ENCODE measurements at places on chromosomes 12 and 14. TPM values are rescaled to one million over a fixed set of nuclear protein-coding genes. Genes with fewer than 3 reads are reported as not detected.

LMNTD1 gene
- not detected for total RNA-seq

MAP1LC3B2 gene
- total RNA-seq = 2.9 TPM

HELB gene
- 69.0 TPM for total RNA-seq

KCNH3 gene
- total RNA-seq = 2.4 TPM

SERPINA9 gene
- not detected for total RNA-seq

DIO2 gene
- not detected for total RNA-seq

OR6S1 gene
- not detected for total RNA-seq

GRCh38 chr12:90712671-90713070 lies 242.3 kb downstream of the CCER1 start:
- no peak for DNase-seq

DNA sequence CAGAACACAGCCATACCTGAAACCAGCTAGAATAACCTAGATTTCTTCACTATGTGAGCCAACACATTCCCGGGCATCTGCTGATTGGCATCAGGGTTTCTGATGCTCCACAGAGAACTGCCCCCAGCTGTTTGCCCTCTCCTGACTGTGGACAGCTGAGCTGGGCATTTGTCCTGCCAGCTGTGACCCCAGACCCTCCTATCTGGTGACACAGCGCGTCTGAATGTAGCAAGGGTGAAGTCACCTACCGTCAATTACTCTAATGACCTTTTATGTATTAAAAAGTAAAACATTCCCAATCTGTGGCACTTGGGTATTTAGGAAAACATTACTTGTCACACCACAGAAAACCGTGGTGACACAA lies 29.7 kb upstream of the SFSWAP start:
- DNase-seq = no peak

DNA sequence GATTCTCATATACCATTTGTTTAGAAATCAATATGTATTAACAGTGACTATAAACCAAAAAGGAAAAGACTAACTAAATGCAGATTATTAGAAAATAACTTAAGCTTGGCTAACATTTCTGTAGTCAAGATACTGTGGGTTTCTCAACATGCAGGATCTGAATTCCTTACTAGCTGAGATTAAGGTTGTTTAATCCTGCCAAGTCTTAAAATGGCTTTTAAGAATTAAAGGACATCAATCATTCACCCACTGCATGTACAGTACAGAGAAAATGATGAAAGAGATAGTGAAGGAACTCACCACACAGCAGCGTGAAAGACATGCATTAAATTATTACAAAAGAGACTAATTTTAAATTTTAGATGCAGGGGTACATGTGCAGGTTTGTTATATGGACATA lies 3.8 kb downstream of the ACSS3 start:
- no peak for DNase-seq

- no peak for DNase-seq
Observed at GRCh38 chr12:79451978-79452377, 238.8 kb downstream of the PAWR start.

- no peak for DNase-seq
Observed at GRCh38 chr12:92605621-92606170, 97.1 kb upstream of the PLEKHG7 start.

- peak; percentile 50 for DNase-seq
Observed at GRCh38 chr14:31025367-31026076, at the start of gene AP4S1. AP4S1 (plus strand) TSS chr14:31025649; CDS start chr14:31066197, 40,548 bp downstream.

- no peak for DNase-seq
Observed at GRCh38 chr14:23149745-23150144, 30.7 kb upstream of the CEBPE start.

DNA sequence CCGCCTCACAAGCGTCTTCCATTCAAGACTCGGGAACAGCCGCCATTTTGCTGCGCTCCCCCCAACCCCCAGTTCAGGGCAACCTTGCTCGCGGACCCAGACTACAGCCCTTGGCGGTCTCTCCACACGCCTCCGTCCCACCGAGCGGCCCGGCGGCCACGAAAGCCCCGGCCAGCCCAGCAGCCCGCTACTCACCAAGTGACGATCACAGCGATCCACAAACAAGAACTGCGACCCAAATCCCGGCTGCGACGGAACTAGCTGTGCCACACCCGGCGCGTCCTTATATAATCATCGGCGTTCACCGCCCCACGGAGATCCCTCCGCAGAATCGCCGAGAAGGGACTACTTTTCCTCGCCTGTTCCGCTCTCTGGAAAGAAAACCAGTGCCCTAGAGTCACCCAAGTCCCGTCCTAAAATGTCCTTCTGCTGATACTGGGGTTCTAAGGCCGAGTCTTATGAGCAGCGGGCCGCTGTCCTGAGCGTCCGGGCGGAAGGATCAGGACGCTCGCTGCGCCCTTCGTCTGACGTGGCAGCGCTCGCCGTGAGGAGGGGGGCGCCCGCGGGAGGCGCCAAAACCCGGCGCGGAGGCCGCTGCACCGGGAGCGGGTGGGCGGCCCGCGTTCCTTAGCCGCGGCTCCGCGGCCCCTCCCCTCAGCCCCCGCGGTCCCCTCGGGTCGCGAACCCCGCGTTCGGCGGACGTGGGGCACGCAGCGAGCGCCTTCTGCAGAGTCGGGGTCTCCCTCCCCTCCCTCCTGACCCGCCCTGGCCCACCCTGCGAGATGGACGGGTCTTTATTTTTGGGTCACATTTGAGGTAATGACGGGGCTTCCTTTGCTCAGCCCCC lies at the start of gene UBC:
TSS of gene UBC (minus strand) at position 259 of the 847 bp plus-strand sequence. CDS start 879 bp downstream, outside the sequence.
- DNase-seq = peak; percentile 93

GRCh38 chr12:121085506-121086353 lies 46.7 kb upstream of the OASL start:
- no peak for DNase-seq

GRCh38 chr14:61492474-61492873 lies 171.1 kb downstream of the PRKCH start:
- DNase-seq = no peak

DNA sequence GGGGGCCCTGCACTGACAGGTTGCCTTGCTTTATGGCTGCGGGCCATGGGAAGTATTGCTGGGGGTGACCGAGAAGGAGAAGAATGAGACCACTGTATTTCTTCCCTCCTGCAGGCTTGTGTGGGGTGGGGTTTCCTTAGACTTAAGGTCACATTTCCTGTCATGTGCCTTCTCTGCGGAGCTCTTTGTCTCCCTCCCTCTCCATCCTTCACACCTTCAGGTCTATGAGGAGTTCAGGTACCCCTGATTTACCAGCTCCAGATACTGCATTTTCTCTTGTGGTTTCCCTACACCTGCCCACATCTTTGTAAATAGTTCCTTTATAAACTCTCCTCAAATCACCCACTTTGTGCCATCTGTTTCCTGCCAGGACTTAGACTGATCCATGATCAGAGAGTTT lies 3.6 kb downstream of the FNTB start:
- no peak for DNase-seq

DNA sequence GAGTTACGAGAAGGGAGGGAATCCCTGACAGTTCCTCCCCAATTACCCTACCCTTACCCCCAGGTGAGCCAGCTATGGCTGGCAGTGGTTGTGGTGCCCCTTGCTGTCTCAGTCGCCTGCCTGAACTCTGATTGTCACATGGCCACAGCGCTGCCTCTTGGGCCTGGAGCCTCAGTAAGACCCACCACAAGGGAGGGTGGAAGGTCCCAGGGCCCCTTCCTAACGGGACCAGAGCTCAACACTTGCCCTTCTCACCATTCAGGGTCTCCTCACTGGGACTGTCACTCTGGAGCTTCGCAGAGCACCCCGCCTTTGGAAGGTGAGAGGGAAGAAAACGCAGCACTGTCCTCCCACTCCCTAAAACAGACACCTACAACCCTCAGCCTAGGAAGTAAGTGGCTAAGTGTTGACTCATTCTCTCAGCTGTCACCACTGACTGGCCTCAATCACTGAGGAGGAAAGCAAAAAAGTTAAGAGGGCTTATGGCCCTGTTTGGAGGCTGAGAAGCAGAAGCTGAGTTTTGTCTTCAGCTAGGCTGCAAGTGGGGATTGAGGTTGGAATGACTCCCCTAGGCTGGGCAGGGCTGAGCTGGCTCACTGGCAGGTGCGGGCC lies 1.0 kb downstream of the TMEM253 start:
- DNase-seq = no peak

DNA sequence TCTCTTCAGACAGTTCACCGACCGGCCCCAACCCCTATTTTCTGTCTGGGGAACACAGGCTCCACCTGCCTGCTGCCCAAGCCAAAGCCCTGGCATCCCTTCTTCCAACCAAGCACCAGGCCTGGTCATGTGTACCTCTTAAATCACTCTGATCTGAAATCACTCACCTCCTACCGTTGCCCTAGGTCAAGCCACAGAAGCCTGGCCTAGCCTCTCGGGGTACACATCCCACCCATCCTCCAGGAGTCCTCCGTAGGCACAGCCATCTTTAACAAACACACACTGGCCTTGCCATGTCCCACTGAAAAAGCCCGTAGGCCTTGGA lies 81.8 kb downstream of the IRF2BPL start:
- DNase-seq = no peak

DNA sequence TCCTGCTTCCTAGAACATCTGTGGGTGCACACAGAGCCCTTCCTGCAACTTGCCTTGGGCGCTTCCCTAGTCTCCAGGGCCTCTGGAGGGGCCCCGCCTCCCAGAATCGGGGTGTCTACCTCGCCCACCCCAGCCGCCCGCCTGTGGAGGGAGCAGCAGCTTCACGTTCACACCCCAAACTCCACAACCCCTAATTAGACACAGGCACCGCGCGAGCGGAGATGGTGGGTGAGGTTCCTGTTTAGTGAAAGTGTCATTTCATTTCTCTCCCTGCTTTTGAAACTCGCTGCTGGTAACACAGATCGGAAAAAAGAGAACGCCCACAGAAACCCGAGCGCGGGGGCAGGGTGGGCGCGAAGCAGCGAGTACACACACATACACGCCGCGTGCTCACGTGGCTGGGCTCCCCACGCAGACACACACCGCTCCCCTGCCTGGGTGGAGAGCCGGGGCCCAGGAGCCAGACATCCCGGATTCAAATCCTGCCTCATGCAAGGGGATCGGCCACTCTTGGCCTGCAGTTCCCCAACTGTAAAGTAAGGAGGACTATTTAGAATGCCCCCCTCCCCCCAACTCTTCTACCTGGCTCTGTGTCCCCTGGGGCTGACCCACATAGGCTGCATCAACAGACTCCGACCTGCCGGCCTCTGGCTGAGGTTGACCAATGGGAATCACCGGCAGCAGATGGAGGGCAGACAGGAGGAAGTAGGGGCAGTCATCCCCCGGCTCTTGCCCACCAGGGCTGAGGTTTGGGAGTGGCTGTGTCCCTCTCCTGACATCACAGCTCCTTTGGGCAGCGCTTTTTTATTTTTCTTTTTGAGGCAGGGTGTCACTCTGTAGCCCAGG lies 79.2 kb upstream of the NCOR2 start:
- DNase-seq = no peak

DNA sequence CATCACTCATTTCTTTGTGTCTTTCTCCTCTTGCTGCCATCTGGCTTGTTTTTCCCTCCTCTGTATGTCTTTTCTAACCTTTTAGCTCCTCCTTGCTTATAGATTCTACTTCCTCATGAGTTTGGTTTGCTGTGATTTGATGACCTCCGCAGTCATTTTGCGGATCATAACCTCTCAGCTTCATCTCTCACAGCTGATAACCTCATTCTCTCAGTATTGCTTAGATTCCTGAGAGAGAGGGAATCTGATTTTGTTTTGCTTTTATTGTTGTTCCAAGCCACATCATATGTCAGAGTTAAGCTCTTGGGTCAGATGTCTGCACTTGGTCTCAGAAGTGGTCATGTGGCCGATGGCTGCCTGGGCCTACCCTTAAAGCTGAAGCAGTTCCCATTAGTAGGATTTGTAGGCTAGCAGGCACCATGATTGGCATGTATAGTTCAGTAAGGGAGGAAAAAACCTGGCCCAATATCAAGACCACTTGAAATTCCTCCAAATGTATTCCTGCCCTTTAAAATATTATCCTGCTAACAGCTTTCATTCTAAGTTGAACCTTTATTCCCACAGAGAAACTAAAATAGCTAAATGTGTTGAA lies 13.5 kb downstream of the ZNF664 start:
- DNase-seq = no peak

DNA sequence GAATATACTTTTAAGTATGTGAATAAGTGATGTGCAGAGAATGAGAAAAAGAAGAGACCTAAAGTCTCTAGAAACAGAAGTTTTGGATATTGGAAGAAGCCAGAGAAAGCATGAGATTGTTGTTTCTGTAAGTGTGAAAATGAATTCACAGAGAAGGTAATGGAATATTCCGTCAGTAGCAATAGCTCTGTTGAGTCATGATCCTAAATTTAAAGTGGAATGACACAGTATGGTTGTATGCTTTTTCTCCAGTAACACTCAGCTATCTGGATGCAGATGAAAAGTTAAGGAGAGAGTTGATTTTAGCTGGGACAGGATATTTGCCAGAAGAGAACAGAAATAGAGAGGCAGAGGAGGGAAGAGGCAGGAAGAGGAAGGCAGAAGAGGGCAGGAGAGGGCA lies 1166.3 kb downstream of the GALC start:
- DNase-seq = no peak

DNA sequence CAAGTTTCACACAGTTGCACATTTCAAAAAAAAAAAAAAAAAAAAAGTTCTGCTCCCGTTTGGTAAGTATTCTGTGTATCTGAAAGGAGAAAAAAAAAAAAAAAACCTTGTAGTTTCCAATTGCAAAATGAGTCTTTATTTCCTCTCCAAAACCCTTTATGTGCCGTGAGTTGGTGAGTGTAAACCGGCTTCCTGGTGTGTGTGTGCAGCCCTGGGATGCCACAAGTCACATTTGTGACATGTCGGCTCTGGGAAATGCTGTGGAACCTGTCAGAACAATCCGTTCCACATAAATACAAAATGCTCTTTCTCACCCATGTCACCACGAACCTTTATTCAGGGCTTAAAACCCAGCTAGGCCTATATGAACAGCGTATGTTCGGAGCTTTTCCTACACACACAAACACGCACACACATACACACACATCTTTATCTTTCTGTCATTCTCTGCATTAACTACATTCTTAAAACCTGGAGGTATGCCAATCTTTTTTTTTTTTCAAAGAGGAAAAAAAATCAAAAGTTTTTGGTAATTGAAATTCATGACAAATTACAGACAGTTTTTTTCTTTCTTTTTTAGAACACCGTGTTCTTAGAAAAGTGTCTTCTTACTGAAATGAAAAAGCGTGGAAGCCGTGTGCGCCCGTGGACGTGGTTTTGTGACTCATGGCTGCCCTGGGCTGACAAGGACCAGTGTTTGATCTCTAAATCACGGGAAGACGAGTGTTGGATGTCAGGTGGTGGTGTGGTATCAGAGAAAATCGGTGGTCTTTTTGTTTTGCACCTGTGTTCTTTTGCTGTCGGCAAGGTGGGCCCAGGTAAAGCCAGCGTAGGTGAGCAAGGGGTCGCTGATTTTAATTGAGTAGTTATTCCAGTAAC lies 612.0 kb downstream of the VRK1 start:
- peak; percentile 49 for DNase-seq

DNA sequence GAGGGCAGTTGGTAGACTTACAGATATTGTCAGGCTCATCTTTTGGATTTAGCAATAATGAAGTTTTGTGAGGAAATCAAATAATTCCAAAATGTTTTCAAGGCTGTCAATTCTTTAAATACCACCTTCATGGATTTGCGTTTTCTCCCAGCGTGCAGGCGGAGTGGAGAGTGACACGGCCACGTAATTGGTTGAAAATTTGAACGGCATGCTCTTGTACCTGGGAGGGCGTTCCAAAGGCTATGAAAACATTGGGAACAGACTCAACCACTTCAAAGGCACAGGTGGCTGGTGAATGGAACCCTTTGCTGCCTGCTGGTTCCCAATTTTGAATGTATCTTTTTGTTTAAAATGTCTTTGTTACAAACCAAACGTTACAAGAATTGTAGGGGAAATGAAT lies 12.4 kb downstream of the SMIM41 start:
- DNase-seq = no peak

- DNase-seq = no peak
Observed at GRCh38 chr14:69626132-69626500, 14.7 kb downstream of the SUSD6 start.

- DNase-seq = peak; percentile 94
Observed at GRCh38 chr14:100067971-100068959, 3.0 kb downstream of the EVL start.

GRCh38 chr12:55065535-55065934 lies 45.8 kb downstream of the NEUROD4 start:
- DNase-seq = no peak

Data from CD4-positive, alpha-beta memory T cell (primary cell).